Ovary (tissue), 10 donors: ENCODE measurements at places on chromosomes 5 and 9. TPM values are rescaled to one million over a fixed set of nuclear protein-coding genes. Genes with fewer than 3 reads are reported as not detected.
A peak's percentile ranks its signal among the peaks of the same experiment; 100 is the strongest.

GRCh38 chr9:35318741-35319140 lies 156.9 kb downstream of the UNC13B start:
- DNase-seq, result no peak

- no peak for DNase-seq
These were observed 332.4 kb upstream of the EFNA5 start for GRCh38 chr5:108003178-108003577.

DNA sequence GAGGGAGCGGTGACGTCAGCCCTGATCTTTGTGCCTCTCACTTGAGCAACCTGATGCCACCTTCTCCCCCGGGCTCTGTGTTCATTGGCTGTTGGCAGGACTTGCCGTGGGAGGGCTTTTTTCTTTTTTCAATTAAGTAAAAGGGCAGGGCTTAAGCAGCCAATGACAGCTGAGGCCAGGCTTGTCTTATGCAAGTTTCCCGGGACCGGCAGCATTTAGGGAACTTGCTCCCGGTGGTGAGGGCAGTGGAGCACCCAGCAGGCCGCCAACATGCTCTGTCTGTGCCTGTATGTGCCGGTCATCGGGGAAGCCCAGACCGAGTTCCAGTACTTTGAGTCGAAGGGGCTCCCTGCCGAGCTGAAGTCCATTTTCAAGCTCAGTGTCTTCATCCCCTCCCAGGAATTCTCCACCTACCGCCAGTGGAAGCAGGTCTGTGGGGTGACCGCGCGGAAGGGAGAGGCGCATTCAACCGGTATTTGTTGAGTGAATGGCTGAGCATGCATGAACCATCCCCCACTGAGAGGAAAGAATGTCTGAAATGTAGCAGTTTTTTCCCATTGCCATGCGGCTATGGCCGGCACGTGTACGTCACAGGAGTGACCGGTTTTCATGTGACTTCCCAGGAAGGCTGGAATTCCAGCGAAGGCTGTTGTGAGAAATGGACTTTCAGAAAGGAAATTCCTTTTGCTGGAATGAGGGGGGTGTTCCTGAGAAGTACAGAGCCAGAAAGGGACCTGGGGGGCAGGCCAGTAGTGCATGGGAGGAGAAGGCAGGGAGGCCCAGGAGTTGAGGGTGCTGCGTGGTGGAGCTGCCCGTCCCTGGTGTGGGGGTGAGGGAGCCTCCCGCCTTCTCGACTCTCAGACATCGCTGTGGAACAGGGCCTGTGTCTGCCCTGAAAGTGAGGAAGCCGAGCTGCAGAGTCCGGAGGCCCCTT lies 29.0 kb downstream of the PTGES2 start:
- peak; percentile 94 for DNase-seq

DNA sequence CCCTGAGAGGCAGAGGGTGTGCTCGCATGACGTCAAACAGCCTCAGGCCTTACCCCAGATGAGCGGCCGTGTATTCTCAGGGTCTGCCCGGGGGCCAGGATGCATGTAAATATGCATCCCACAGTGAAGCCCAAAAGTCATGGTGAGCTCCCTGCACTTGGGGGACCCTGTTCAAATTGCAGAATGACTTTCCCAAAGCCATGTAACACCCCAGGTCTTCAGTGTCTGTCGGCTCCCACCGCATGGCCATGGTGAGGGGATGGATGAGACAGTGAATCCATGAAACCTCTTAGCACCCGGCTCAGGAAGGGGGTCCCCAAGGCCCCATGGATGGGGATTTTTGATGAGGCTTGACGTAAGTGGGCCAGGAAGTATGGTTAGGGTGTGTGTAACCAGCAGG lies 9.3 kb upstream of the COL5A1 start:
- peak; percentile 3 for DNase-seq

DNA sequence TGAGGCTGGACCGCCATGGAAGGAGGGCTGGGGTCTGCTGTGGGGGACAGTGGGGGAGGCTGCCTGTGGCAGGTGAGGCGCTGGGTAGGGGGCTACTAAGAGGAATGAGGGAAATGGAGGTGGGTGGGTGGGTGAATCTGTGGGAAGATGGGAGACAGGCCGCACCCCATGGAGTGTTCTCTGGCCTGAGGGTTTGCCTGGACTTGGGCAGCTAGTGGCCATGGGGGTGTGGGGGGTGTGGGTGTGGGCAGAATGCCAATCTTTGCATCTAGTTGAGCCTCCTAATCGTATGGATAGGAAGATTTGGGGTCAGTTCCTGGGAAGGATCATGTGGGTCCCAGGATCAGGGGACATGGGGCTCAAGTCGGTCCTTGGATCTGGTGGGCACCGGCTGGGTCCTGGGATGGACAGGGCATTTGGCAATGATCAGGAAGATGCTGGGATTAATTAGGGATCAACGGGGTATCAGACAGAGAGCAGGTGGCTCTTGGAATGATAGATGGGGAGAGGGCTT lies 518 bp downstream of the ZDHHC12 start:
- DNase-seq, result peak; percentile 50

DNA sequence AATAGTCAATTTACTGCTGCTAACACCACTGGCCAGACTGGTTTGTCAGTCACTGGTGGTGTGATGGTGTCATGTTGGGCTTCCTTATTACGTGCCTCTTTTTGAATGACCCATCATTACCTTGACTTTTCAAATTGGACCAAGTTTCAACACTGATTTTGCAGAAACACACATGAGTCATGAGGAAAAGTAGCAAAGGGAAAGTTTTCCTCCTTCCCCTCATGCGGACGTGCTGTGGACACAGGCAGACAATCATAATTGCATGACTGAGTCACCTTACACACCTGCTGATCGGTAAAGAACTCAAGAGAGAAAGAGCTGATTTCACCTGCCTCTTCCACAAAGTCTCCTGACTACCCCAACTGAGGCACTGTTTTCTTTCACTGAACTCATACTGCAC lies 324.5 kb downstream of the ARRDC3 start:
- no peak for DNase-seq

DNA sequence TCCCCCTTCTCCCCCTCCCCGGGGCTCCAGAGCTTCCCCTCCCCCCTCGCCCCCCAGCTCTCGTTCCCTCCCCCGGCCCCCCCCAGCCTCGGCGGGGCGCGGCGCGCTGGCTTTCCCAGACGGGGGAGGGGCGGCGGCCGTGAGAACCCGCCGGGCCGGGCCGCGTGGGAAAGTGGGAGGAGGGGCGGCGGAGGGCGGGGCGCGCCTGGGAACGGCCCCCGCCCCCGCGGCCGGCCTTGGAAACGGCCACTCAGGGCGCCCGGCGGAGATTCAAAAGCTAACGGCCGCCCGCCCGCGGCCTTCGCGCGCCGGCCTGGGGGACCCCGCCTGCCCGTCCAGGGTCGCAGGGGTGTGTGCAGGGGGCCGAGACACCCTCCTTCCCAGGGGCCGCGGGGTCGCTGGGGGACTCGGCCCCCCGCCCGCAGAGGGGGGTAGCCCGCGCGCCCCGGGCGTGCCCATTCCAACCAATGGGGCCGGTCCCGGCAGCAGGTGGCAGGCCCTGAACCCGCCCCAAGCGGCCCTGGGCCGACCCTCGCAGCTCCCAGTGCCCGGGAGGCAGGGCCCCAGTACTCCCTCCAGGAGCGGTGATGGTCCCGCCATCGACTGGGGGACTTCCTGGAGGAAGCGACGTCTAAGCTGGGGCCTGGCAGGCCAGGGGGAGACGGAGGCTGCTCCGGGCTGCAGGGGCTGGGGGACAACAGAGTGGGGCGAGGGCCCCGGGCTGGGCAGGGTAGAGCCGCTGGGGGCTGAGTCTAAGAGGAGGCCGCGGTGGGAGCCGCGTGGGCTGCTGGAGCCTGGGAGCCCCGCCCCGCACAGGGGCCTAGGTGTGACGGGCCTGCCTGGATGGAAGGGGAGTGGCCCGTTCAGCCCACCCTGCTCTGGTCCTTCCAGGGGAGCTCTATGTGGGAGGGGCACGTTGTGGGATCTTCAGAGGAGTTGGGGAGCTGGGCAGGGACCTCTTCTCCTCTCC lies 14.2 kb upstream of the NRARP start:
- peak; percentile 66 for DNase-seq

FGF1 gene
- total RNA-seq, result 0.36 TPM

ADGRD2 gene
- not detected for total RNA-seq
